ENCODE measurements at places on chromosomes 6 and 20. TPM values are rescaled to one million over a fixed set of nuclear protein-coding genes. Genes with fewer than 3 reads are reported as not detected.
A peak's percentile ranks its signal among the peaks of the same experiment; 100 is the strongest.

Gene FRK
- 7.3 TPM for total RNA-seq

Gene SLC22A7
- not detected for total RNA-seq

Gene RBPJL
- not detected for total RNA-seq

Gene PAX1
- total RNA-seq: not detected

Gene DOK5
- total RNA-seq: not detected

Gene LKAAEAR1
- total RNA-seq: not detected

Gene FAM217B
- total RNA-seq: 60.3 TPM

DNA sequence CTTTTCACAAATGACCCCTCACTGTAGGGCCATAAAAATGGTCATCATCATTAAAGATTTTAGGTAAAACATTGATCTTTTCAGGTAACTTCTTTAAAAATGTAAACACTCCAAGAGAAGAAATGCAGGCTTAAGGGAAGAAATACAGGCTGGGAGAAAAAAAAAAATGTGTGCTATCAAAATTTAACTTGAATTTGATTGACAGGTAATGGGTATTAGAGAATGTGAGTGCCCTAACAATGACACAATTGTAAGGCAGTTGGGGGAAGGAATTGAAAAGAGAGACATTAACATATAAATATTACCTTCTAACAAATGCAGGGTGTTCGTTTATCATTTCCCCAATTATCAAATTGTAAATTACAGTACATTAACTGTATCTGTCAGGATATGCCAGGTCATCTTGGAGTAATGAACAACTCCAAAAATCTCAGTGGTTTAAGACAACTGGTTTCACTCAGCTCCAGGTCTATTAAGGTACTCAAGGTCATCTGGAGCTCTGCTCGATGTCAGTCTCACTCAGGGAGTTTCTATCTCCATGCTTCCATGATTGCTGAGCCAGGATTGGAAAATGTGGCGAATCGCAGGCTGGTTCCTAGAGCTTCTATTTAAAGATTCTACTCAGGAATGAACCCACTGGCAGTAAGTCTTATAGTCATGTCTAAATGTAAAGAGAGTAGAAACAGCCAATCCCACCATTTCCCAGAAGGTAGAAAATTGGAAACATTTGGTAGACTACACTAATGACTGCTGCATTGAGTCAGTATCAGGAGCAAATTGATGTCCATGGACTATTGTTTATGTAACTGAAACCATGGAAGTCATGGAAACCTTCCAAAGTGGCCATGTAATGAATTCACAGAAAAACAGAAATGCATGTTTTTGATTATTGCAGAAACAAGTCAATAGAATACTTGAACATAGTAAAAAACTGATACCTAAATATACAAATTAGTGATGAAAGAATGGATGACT, 55.6 kb downstream of the FRK start:
- DNase-seq: no peak

GRCh38 chr20:38261054-38261390, 487 bp upstream of the KIAA1755 start:
- DNase-seq: no peak

DNA sequence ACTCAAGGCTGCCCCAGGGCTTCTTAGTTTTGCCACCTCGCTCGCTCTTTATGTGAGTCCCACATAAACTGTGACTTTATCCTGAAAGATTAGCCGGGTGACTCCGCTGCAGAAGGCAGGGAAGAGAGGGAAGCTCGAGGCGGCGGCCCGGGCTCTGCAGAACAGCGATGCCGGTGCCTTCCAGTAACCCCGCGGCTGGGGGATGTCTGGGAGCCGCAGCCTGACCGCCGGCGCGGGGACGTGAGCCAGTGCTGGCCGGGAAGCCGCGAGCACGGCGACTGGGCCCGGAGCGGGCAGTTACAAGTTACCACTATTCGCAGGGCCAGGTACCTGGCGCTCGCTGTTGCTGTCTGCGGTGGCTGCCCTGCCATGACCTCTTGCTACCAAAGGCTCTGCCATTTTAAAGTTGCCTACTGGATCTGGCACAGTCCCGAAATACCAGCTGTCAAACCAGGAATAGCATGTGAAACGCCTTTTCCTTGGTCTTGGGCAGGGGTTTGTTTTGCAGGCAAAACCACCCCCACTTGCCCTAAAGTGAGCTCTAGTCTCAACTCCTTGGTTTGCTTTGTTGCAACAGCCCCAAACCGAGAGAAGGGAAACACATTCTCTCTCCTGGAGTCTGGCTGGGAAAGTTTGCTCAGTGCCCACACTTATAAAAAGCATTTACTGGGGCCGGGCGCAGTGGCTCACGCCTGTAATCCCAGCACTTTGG, 124.0 kb upstream of the SLC2A12 start:
- DNase-seq: peak; percentile 41

- no peak for DNase-seq
Observed at GRCh38 chr6:155115893-155116570, 120.9 kb downstream of the TIAM2 start.

- DNase-seq: no peak
Observed at GRCh38 chr6:42704251-42704936, 18.0 kb downstream of the PRPH2 start.

DNA sequence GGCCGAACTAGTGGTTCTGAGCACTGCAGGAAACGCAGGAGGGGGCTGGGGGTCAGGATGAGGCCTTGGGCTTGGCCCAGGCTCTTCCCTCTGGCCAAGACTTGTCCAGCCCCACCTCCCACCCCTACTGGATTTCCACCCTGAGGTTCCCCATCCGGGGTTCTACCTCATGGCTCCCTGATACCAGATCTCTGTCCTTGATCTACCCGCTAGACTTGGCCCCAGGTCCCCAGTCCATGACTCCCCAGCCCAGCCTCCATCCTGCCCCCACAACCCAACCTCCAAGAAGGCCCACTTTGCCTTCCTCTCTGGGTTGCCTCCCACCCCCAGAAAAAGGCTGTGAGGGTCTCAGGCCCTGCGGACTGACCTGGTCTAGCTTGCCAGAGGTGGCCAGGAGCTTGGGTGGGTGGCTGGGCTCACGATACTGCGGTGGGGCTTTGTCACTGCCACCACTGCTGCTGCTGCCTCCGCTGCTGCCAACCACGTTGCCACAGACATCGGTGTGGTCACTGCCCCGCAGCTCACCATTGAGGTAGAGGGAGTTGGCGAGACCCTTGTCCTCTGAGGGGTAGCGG, 6.8 kb upstream of the FASTKD5 start:
- no peak for DNase-seq

DNA sequence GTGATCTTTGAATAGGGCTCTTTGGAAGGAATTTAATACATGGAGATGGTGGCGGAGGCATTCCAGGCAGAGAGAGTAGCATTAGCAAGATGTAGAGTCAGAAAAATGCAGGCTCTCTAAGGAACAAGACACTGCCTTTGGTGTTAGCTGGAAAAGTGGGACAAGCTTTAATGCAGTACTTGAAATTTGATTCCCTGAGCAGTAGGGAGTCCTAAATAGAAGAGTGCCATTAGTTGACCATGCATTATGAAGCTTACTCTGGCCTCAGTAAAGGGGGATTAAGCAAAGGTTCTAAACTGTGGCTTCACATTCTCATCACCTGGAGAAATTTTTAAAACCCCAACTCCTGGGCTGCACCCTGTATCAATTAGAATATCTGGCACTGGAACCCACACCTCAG, 494.8 kb upstream of the SOX4 start:
- no peak for DNase-seq

DNA sequence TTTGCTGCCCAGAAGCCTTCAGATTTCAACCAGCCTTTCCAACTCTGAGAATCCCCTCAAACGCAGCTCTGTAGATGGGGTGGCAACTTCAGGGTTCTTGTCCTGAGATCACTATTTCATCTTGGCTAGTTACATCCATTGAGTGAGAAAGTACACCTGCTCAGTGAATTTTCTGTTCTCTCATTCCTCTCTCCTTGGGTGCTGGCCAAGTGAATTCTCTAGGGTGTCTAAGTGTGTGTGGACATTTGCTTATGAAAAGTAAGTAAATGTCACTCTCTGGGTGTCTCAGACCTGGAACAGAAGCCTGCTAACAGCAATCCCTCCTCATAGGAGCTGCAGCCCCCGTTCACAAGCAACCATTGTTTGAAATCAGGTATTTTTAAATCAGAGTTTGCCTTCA, 3.8 kb downstream of the RIN2 start:
- no peak for DNase-seq

- peak; percentile 71 for DNase-seq
Observed at GRCh38 chr20:51318058-51318949, 224.2 kb downstream of the NFATC2 start.
